Activated CD4-positive, alpha-beta T cell treated with anti-CD3 and anti-CD28 coated beads, Interleukin-2, Interleukin-6, amounts not matched to agents 100 ng/mL and 50 ng/mL, durations not matched to agents 16 hours and 8 hours (primary cell): ENCODE measurements at places on chromosomes 13 and 19.

DNA sequence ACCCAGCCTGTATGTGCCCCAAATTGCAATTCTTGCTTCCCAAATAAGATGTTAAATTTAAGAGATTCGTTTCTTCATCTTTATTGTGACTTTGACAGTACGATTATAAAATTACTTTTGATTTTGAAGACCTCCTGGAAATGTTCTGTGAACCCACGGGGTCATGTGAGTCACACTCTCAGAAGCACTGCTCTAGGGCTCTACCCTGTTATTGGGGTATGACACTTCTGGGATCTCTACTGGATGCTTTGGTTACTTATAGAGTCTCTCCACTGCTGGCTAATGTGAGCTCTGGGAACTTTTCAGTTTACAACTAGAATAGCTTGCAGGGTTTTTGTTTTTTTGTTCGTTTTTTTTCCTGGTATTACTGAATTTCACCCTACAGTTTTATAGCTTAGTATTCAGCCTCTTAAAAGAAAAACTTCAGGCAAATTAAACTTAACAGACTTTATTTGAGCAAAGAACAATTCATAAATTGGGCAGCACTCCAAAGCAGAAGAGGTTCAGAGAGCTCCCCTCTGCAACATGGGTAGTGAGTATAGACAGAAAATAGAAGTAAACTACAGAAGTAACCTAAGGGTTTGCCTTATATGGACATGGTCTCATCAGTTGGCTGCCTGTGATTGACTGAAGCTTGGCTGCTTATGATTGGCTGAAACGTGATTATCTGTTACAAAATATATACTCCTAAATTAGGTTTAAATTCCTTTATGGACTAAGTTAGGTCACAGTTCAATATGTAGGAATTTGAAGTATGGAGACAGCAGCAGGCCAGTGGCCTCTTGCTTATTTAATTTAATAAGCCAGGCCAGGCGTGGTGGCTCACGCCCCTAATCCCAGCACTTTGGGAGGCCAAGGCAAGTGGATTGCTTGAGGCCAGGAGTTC, 28.5 kb upstream of the PSPC1 start:
- DNase-seq, result no peak

- DNase-seq, result no peak
These were observed 220.4 kb upstream of the SOX1 start for GRCh38 chr13:111846391-111847159.

DNA sequence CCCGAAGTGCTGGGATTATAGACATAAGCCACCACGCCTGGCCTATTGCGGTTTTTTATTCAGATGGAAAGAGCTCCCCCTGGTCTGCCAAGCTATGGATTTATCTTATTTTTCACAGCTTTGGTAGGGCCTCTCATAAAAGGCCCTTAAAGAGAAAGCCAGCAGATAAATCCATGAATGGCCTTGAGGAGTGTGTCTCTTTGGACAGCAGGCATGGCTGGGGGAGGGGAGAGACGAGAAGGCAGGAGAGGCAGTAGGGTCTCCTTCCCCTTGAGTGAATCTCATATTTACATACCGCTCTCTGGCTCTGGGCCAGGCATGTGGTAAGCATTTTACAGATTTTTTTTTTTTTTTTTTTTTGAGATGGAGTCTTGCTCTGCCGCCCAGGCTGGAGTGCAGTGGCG, 25.2 kb downstream of the MARK4 start:
- DNase-seq, result no peak

DNA sequence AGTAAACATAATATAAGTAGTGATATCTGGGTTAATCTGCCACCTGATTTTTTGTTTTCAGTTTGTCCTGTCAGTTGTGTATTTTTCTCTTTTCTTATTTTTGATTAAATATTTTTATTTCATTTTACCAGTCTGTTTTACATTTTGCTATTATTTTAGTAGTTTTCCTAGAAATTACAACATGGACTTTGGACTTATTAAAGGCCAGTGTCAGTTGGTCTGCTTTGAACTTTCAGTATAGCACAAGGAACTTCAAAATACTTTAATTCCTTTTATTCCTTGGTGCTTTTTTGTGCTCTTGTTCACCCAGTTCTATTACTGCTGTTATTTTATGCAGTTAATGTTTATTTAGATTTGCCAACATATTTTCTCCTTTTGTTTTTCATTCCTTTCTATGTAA, 149.6 kb downstream of the PDS5B start:
- DNase-seq, result no peak
